Daoy (cell line): ENCODE measurements at places on chromosomes 13 and 19.

- no peak for DNase-seq
These were observed 2.2 kb downstream of the PNMA8B start for GRCh38 chr19:46493236-46494145.

DNA sequence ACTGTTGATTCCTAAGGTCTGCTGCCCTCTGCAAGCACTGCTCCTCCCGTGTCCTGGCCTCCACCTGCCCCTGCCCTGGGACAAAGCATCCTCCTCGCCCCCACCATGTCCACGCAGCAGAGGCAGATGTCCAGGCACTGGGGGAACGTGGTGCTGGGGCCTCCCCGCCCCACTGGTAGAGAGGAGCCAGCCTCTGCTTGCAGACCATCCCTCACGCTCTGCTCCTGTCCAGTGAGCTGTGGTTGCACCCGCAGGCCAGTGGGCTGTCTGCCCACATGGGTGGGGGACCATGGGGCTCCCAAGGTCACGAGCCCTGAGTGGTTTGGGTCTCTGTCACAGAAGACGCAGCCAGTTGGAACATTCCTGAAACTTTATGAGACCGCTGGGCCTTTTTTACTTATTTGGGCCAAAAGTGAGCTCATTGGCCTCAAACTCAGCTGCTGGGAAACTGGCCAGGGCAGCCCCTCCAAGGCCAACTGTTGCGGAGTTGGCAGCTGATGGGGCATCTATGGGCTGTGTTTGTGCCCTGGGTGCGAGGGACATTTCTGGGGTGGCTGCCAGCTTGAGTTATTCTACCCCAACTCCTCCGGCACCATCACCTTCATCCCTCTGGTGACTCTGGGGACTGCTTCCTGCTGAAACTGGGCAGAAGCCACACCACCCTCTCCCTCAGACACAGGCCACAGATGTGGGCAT is 64.8 kb upstream of the F7 start:
- DNase-seq = no peak

- DNase-seq = no peak
These were observed 19.6 kb upstream of the C19orf33 start for GRCh38 chr19:38284422-38284821.

- DNase-seq = peak; percentile 90
These were observed 1.7 kb upstream of the SBK3 start for GRCh38 chr19:55546822-55547614.

GRCh38 chr19:45927565-45928261 is 13.1 kb upstream of the NANOS2 start:
- DNase-seq = peak; percentile 95

GRCh38 chr19:33227242-33227650 is 1.6 kb upstream of the SLC7A10 start:
- DNase-seq = no peak

GRCh38 chr13:60398907-60399589 is 2.0 kb downstream of the TDRD3 start:
- no peak for DNase-seq

DNA sequence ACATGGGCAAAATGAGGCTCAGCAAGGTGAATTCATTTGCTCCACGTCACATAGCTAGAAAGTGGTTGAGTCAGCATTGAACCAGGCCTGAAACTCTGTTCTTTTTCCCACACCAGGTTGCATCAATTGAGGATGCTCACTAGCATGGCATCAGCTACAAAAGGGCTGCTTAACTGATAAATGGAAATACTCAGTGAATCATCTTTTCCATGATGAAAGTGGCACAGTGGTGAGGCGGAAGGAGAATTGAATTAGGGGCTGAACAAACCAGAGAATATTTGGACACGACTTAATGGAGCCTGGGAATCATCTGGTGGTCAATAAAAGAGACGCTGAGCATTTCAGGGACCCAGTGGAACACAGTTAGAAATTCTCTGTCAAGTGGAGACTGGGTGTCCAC is 320.1 kb upstream of the MAB21L1 start:
- DNase-seq = no peak

DNA sequence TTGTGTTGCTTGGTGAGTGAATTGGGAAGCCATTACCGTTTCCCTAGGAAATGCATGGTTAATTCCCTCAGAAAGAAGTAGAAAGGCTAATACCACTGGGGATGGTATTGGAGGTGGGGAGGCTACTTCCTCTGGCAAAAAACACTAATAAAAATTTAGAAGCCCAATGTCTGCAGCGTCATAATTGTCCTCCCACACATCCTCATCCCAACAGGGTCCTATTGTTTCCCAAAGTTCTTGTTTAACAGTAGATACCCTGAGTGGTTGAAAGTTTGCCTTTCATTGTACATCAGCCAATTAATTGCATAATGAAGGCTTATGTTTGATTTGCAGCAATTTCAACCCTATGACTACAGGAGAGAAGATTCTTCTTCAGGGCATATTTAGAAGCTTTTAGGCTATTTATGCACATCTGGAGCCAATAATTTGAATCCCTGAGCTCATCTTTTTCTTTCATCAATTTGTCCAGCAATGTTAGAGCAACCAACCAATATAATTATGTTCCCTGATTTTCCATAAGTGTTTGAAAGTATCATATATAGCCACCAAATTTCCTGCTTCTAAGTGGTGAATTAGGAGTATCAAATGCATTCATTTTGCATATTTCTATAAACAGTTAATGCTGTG is 491.0 kb downstream of the SLITRK5 start:
- DNase-seq = no peak

- peak; percentile 18 for DNase-seq
These were observed 1.9 kb upstream of the FOXO1 start for GRCh38 chr13:40668335-40668734.

DNA sequence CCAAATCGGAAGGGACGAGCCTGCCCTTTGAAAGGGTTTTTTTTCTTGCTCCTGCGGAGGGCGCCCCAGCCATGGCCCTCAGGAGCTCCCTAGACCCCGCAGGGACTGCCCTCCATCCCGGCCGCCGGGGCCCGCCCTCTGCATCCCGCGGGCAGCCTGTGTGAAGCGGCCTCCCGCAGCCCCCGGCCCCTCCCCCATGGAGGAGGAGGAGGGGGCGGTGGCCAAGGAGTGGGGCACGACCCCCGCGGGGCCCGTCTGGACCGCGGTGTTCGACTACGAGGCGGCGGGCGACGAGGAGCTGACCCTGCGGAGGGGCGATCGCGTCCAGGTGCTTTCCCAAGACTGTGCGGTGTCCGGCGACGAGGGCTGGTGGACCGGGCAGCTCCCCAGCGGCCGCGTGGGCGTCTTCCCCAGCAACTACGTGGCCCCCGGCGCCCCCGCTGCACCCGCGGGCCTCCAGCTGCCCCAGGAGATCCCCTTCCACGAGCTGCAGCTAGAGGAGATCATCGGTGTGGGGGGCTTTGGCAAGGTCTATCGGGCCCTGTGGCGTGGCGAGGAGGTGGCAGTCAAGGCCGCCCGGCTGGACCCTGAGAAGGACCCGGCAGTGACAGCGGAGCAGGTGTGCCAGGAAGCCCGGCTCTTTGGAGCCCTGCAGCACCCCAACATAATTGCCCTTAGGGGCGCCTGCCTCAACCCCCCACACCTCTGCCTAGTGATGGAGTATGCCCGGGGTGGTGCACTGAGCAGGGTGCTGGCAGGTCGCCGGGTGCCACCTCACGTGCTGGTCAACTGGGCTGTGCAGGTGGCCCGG is 815 bp downstream of the MAP3K10 start:
- DNase-seq = peak; percentile 51

DNA sequence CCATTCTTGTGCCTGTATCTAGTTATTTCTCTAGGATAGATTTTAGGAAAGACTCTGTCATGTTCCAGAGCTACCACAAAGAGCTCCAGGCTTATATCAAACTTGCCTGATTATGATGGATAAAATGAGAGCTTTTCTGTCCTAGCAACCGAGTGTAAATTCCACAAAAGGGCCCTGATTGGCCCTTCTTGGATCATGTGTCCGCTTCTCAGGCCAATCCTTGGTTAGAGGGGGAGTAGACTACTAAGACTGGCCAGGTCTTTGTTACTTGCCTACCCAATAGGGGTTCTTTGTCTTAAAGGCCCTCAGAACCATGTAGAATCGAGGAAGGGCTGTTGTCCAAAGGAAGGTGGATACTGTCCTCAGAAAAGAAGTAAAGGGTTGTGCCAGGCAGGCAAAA is 2.4 kb downstream of the DHX34 start:
- DNase-seq = no peak

DNA sequence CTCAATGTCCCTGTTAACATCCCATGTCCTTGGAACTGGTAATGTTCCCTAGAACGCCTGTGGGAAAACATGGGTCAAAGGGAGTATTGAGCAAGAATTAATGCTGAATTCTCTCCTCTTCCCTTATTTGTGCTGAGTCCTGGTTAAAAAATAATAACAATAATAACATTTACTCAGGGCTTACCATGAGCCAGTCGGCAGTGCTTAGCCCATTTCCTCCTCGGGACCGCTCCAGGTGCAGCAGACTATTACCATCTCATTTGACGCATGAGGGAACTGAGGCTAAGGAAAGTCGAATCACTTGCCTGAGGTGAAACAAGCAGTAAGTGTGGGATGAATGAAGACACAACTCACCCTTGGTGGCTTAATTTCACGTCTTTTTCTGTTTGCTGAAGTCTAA is 33.6 kb upstream of the SLC15A1 start:
- DNase-seq = no peak

DNA sequence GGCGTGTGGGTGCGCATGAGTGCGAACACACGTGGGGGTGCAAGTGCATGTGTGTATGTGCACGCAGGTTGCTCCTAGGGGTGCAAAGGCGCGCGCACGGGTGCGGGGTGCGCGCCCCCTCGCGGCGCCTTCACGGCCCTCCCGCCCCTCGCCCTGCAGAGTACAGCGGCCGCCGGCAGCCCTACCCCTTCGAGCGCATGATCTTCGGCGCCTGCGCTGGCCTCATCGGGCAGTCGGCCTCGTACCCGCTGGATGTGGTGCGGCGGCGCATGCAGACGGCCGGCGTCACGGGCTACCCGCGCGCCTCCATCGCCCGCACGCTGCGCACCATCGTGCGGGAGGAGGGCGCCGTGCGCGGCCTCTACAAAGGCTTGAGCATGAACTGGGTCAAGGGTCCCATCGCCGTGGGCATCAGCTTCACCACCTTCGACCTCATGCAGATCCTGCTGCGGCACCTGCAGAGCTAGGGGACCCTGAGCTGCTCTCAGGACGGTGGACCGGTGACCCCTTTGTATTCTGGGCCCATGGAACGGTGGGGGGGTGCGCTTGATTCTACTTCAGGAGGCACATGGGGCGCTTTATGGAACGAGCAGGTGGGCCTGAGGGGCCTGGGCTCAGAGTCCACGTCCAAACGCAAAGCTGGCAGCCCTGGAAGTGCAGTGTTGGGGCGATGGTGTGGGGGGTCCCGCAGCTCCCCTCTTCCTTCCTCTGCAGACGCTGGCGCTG is 27.7 kb downstream of the TMEM161A start:
- DNase-seq = no peak

DNA sequence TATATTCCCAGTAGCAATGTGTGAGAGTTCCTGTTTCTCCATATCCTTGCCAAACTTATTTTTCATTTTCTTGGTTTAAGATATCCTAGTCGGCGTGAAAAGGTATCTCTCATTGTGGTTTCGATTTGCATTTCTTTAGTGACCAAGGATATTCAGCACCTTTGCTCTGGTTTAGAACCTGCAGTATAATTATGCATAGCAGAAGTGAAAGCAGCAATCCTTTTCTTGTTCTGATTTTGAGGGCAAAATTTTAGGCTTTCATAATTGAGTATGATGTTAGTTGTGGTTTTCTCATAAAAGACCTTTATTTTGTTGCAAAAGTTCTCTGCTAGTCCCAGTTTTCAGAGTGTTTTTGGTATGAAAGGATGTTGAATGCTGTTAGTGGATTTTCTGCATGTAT is 491.0 kb downstream of the FGF9 start:
- no peak for DNase-seq

DNA sequence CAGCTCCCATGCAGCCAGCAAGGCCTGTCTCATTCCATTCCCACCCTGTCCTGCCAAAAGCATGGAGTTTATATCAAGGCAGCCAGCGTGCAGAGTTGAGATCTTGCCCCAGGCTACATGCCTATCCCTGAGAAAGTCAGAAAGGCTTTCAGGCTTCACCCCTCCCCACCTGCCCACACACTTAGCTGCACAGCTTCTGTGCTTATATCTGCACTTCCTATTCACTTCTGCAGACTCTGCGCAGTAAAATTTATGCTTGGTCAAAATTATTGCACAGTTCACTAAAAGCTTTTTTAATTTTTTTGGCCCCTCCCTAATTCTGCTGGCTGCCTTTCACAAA is 12.5 kb upstream of the ZNF675 start:
- DNase-seq = peak; percentile 1

DNA sequence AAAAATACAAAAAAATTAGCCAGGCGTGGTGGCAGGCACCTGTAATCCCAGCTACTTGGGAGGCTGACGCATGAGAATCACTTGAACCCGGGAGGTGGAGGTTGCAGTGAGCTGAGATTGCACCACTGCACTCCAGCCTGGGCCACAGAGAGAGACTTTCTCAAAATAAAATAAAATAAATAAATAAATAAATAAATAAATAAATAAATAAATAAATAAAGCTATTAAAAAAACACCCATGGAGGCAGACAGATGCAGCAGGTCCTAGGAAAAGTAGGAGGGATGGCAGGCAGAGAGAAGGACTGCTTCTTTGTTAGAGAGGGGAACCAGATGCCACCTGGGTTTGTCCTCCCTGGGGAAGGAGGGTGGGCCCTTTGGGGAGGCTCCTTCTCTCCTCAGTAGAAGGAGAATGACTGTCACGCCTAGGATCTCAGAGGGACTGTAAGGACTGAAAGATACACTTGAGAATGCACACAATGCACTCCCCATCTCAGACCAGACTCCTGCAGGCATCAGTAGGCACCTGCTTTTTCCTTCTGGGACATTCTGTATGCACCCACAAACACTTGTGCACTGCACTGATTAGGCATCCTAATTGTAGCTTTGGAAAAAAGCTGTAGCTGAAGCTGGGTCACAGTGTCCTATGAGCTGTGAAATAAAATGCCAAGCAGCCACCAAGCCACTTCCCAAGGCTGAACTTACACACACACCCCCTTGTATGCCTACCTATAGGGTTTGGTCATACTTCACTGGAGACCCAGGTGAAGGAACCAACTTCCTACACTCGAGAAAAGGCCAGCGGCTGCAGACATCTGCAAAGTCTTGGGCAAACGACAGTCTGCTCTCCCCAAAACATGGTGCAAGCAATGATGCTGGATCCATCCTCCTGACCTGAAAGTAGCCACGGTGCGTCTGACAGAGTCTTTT is 18.9 kb upstream of the SLC35E1 start:
- DNase-seq = no peak

DNA sequence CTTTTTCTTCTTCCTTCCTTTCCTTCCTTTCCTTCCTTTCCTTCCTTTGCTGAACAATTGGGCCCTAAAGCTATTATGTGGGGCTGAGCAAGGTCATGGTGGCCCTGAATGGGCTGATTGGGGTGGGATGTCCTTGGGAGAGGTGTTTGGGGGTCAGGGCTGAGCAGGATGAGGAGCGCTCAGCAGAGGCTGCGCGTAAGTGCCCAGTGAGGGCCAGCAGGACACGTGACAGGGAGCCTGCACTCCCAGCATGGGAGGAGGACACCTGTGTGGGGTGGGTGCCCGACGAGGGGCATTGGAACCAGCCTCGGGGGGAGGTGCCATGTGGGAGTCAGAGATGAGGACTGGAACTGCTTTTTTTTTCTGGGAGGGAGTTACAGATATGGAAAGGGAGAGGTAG is 5.4 kb upstream of the LGALS7 start:
- no peak for DNase-seq

GRCh38 chr13:64528838-64529237 is 2701.3 kb downstream of the PCDH9 start:
- DNase-seq = no peak
